Neural crest cell (in vitro differentiated cells): ENCODE measurements at places on chromosomes 6 and 20. TPM values are rescaled to one million over a fixed set of nuclear protein-coding genes. Genes with fewer than 3 reads are reported as not detected.

The OPRL1 gene
- total RNA-seq = 0.93 and 0.96 TPM in 2 replicates

The MYB gene
- 6.8 and 8.1 TPM in 2 replicates for total RNA-seq

The KIAA1755 gene
- total RNA-seq = 8.6 and 9.5 TPM in 2 replicates

DNA sequence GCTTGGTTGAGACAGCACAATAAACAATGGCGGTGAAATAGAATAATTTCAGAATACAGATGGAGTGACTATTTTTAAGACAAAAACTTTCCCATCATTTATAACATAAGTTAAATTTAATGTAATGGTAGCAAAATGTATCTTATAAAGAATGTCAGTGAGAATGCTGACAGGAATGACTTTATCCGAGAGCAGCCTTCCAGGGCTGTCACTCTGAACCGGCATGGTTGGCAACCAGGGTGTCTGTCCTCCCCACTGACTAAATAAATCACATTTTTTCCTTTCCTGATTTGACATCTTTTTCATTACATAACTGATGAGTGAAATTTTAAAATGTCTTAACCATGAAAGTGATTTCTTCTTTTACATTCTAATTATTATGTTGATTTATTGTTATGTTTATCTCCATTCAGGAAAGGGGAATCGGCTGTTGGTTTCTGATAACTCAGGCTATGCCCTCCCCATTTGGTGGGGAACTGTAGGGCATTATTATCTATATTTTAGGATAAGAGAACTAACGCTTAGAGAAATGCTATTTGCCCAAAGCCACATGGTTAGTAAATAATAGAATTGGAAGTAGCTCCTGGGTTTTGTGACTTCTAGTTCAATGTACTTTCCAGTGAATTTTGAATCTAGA is 109.2 kb upstream of the OGFRL1 start:
- no peak overlapping the region for H3K4me3 ChIP-seq
- H3K27ac ChIP-seq = no peak overlapping the region

GRCh38 chr6:105994118-105994590 is 92.0 kb upstream of the PRDM1 start:
- H3K27ac ChIP-seq = no peak overlapping the region
- H3K4me3 ChIP-seq = peak overlapping the region; percentile 75
- H3K36me3 ChIP-seq = no peaks in the 10 kb centered on the region
- no peak for DNase-seq
- H3K27me3 ChIP-seq = peaks cover 94% of the 10 kb centered on the region

- DNase-seq = no peak
- H3K36me3 ChIP-seq = no peaks in the 10 kb centered on the region
- no peaks in the 10 kb centered on the region for H3K4me1 ChIP-seq
- no peak overlapping the region for H3K4me3 ChIP-seq
- H3K27me3 ChIP-seq = peaks cover 10% of the 10 kb centered on the region
These were observed 148.3 kb downstream of the DLL1 start for GRCh38 chr6:170142559-170142958.

- no peak overlapping the region for H3K4me3 ChIP-seq
- H3K36me3 ChIP-seq = peaks cover 11% of the 10 kb centered on the region
- no peak overlapping the region for H3K27ac ChIP-seq
These were observed 27.0 kb upstream of the TFB1M start for GRCh38 chr6:155341130-155341828.

DNA sequence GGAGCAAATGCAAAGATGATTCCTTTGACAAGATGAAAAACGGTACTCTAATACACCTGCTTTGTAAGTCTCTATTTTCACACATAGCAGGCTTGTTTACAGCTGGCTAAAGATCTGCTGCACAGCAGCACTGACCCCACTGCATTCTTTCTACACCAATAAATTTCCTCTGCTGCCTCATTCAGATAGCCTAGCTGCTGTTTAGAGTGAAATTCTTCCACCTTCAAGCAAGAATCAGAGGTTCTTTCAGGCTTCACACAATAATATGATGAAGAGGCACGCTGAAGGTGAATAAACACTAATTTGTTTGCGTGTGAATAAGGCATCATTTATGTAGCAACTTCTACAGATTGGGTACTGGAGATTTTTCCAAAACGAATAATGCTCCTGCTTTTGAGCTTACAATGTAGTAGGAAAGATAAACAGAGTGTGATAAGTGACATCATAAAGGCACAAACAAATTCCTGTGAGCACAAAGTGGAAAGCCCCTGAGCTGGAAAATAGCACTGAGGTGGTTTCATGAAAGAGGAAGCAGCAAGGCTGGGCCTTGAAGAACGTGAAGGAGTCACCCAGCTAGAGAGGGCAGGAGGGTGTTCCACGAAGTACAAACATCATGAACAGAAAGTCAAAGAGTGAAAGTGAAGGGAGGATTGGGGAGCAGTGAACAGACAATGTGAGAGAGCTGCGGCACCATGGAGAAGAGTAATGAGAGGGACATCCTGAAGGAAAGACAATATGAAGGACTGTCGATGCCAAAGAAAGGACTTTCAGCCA is 543.4 kb downstream of the CD83 start:
- H3K4me1 ChIP-seq = peaks cover 28% of the 10 kb centered on the region
- H3K4me3 ChIP-seq = no peak overlapping the region

DNA sequence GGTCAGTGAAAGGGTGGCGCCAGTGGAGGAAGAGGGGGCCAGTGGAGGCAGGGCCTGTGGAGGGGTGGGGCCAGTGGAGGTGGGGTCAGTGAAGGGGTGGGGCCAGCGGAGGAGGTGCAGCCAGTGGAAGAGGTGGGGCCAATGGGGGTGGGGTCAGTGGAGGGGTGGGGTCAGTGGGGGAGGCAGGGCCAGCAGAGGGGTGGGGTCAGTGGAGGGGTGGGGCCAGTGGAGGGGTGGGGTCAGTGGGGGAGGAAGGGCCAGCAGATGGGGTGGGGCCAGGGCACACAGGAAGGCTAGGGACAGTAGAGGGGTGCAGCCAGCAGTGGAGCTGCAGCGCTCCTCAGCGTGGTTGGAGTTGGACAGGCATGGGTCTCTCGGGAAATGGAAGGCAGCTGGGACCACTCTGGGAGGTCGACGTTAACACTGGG is 18.7 kb downstream of the ADRM1 start:
- DNase-seq = no peak
- no peaks in the 10 kb centered on the region for H3K27me3 ChIP-seq
- H3K36me3 ChIP-seq = peaks cover 5% of the 10 kb centered on the region
- no peak overlapping the region for H3K27ac ChIP-seq

DNA sequence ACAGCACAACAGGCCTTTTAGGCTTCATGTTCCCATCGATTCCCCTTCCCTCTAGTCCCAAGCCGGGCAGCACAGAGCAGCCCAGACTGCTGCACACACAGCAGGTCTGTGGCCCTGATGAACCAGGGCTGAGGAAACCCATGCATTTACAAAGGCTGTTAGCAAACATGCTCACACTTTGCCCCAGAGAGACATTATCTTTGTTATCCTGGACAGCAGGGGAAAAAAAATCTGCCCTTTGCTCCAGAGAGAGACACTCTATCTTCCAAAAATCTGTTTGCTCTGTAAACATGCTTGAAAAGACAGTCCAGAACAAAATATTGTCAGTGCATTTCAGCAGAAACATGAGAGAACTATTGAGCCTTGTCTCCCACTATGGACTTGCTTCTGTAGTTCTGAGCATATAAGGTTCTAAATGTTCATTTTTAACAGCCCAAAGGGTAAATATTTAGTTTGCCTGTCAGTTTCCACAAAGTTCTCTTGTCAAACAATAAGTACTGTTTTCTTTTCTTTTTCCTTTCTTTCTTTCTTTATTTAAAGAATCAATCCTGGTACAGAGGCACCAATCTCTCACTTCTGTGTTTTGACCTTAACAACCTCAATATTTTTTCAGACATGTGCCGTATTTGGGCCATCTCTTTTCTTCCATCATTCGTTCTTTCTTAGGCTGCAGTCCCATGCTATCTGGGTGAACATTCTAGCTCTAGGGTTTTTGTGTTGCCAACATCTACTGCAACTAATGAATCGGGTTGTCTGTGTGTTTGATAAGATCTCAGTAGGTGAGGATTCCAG is 468.0 kb downstream of the EPM2A start:
- no peaks in the 10 kb centered on the region for H3K36me3 ChIP-seq
- H3K4me1 ChIP-seq = peaks cover 11% of the 10 kb centered on the region
- no peaks in the 10 kb centered on the region for H3K27me3 ChIP-seq
- no peak for DNase-seq

DNA sequence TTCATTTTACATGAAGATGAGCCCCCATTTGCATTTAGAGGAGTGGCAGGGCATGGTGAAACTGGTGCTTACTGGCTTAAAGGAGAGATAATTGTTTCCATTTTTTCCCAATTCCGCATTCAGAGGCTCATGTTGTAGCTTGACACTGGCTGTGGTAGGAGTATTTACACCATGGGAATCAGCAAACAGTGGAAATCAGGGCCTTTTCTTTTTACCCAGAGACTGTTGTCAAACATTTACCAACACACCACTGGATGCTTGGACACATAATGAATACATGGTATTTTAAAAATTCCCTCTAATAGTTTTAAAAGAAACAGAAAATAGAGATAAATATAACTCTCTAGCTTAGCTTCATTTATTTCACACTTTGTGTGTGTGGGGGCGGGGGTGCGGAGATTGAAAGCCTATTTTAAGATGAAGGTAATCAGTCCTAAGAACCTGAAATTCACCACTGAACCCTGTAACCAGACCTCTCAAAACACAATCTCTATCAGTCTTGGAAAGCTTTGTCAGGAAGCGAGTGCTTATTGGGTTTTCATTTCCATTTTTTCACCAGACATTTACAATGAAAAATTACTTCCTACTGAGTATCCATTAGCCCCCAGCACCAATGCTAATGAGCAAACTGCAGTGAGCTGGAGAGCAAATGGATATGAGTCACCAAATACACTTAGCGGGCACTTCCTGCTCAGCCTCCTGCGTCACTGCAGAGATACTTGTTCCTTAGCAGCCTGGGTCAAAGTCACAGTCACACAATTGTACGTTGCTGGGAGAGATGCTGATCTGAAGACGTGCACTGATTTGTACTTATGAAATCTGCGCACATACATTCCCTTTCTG is 532.0 kb downstream of the BCKDHB start:
- peaks cover 22% of the 10 kb centered on the region for H3K4me1 ChIP-seq
- no peak overlapping the region for H3K4me3 ChIP-seq

- no peak overlapping the region for H3K27ac ChIP-seq
- H3K27me3 ChIP-seq = peaks cover 17% of the 10 kb centered on the region
- no peak overlapping the region for H3K4me3 ChIP-seq
- H3K36me3 ChIP-seq = no peaks in the 10 kb centered on the region
- H3K4me1 ChIP-seq = peaks cover 20% of the 10 kb centered on the region
These were observed 10.5 kb downstream of the CAPN11 start for GRCh38 chr6:44169154-44169553.

DNA sequence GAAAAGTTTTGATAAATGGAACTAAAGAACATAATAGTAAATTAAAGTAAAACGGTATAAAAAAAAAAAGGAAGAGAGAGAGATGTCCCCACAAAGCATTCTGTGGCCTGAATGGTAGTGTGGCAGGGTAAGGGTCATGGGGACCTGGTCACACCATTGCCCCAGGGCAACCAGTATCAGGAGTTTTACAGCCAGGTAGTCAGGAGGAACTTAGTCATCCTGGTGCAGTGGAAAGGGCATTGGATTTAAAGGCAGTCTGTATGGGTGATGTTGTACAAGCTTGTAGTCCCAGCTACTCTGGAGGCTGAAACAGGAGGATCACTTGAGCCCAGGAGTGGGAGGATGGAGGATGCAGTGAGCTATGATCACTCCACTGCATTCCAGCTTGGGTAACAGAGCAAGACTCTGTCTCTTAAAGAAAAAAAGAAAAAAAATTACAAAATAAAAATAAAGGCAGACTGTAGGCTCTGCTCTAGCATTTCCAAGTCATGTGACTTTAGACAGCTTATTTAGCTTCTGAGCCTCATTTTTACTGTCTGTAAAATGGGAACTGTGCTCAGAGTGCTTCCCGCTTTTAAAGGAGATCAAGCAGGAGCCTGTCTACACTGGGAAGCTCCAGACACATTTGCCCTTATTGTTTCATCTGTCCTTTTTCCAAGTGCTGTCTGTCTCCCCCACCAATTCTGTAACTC is 112.8 kb upstream of the ARMC2 start:
- H3K36me3 ChIP-seq = no peaks in the 10 kb centered on the region
- H3K4me1 ChIP-seq = peaks cover 35% of the 10 kb centered on the region
- H3K27me3 ChIP-seq = peaks cover 80% of the 10 kb centered on the region
- no peak overlapping the region for H3K27ac ChIP-seq

DNA sequence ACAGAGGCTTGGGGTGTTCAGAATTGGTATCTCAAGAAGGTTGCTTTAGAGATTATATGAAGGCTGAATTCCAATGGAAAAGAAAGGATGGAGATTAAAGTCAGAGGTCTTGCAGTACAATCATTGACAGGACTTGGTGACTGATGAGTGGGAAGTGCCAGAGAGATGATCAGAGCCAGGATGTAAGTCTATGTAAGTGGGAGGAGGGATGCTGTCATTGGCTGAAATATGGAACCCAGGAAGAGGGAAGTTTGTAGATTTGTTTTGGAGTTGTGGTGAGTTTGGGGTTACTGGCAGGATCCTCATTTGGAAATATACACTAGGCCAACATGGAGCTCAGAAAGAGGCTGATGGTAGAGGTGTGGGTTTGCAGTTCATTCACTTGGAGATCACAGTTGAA is 23.8 kb upstream of the TNFAIP3 start:
- no peak overlapping the region for H3K4me3 ChIP-seq
- H3K4me1 ChIP-seq = no peaks in the 10 kb centered on the region
- peaks cover 7% of the 10 kb centered on the region for H3K36me3 ChIP-seq

DNA sequence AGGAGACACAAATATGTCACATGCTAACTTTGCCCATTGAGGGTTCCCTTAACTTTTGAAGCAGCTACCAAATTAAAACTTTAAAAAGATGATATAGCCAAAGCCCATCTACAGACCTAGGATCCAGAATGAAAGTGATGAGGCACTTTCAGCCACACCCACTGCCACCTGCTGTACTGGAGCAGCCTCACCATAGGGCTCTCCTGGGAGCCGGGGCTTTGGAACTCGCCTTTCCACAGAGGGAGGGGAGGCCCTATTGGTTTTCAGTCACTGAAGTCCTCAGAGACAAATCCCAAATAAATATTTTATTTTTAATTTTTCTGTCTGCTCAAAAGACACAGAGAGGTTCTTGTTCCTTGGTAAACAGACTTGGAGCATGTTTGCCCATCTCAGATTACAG is 238.1 kb upstream of the TAB2 start:
- H3K4me3 ChIP-seq = no peak overlapping the region
- H3K4me1 ChIP-seq = no peaks in the 10 kb centered on the region
- DNase-seq = no peak
- no peaks in the 10 kb centered on the region for H3K36me3 ChIP-seq

GRCh38 chr6:291204-291696 is 1.0 kb upstream of the DUSP22 start:
- no peaks in the 10 kb centered on the region for H3K36me3 ChIP-seq
- H3K4me3 ChIP-seq = peak overlapping the region; percentile 84
- H3K4me1 ChIP-seq = peaks cover 17% of the 10 kb centered on the region
- H3K27ac ChIP-seq = no peak overlapping the region
- H3K27me3 ChIP-seq = peaks cover 15% of the 10 kb centered on the region

DNA sequence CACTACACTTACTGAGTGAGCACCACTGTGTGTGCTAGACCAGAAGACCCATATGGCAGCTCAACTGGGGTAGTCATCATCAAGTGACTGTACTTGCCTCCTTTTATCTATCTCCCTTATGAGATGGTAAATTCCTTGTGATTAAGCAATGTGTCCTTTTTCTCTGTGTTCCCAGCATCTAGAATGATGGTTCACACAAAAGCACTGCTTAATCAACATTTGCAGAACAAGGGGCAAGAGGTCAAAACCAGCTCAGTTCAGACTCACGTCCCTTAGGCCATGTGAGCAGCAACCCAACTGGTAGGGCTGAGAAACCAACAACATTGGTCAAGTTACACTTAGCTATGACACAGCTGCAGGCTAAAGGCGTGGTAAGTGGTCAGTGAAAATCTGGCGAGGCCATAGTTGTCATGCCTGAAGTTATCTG is 10.0 kb downstream of the TRAM2 start:
- DNase-seq = no peak
- no peaks in the 10 kb centered on the region for H3K27me3 ChIP-seq
